ENCODE measurements at places on chromosomes 13 and 19.

DNA sequence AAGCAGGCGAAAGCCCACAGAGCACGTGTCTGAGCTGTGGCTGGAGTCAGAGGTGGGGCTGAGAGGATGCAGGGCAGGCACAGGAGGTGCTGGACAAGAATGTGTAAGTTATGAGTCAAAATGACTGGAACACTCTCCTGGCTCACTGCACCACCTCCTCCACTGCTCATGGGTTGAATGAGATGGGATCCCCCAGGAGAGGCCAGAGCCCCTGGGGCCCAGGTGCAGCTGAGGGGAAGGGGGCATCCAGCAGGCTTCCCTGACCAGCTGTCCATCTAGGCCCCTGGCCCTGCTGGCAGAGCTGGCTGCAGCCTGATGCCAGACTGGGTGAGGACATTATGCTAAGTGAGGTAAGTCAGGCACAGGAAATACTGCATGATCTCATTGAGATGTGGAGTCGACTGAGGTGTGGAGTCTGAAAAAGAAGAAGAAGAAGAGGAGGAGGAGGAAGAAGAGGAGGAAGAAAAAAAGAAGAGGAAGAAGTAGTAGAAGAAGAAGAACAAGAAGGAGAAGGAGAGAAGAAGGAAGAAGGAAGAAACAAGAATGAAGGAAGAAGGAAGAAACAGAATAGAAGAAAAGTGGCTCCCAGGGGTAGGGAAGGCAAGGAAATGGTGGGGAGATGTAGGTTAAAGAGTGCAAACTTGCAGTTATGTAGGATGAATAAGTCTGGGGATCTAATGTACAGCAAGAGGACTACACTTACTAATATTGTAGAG lies 747.4 kb downstream of the UQCRFS1 start:
- no peak for DNase-seq

DNA sequence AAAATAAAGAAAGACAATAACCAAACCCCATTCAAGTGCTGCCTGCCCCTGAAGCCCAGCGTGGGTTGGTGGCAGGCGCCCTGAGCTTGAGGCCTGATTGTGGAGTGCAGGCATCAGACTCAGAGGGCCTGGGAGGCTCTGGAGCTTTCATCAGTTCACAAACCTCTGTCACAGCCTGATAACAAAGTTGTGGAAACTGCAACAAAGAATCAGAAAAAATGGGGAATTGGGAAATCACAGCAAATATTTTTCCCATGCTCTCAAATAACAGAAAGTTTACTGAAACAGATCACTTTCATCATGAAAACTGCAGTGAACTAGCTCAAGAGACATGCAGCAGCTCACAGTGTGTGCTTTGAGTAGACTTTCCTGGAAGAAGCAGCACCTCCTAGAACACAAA lies 793.6 kb downstream of the UQCRFS1 start:
- no peak for DNase-seq

GRCh38 chr13:41178040-41178439 lies 16.3 kb downstream of the KBTBD7 start:
- no peak for DNase-seq

DNA sequence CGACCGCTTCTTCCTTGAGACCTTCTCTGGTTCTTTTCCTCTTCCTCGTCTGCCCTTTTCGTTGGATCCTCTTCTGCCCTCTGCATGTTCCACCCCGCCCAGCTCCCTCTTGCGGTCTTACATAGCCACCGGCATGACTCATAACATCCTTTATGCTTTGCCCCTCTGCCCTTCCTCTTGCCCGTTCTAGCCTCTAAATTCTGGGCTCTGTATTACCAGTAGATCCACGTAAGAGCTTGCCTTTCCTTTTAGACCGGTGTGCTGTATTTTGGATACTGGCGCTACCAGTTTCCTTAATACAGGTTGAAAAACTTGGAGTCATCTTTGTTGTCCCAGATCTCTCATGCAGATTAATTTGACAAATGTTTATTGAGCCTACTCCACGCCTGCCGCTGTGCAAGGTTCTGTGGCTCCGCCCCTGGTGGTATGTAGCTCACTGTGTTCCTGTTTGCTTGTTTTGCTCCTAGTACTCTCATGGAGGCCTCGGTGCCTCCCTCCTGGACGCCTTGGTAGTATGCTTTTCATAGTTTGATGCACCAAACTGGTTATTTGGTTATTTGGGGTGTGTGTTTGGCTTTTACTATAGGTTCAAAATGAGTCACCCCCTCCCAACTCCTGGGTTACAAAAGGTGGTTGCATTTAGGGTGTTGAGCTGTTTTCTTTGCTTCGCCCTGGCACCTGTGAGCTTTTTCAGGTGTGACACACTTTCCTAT lies 1.7 kb downstream of the GTF3A start:
- DNase-seq = peak; percentile 91

DNA sequence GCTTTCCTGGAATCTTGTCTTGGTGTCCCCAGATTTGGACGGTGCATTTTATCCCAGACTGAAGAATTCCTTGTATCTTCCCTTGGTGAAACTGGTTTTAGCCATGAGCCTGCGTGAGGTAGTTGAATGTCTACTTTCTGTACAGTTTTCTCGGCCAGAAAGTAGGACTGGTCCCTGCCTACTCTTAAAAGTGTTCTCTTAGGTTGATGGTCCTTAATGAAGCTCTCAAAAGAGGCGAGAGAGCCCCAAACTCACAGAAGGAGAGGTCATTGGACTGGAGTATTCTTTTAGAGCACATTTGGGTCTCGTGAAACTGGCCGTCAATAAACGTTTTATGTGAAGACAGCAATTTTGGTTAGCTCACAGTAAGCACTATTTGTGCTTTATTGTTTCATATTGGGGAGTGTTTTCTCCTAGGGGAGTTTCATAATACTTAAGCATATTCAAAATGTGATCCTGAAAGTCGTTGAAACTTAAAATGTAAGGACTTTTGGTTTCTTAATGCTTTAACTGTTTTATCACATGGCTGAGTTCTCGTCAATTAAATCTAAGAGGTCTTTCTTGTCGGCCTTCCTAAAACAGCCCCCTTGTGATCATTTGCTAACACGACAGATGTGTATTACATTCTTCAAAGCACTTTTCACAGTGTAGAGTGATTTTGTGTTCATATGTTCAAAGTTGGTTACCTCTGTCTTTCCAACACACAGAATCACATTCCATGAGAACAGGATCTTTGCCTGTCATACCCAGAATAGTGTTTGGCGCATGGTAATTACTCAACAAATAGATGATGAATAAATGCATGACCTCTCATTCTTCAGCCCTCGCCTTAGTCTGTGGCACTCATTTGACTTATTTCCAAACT lies 889 bp downstream of the GTF2F2 start:
- peak; percentile 67 for DNase-seq
